G401 (cell line): ENCODE measurements at places on chromosomes 1 and 21.

DNA sequence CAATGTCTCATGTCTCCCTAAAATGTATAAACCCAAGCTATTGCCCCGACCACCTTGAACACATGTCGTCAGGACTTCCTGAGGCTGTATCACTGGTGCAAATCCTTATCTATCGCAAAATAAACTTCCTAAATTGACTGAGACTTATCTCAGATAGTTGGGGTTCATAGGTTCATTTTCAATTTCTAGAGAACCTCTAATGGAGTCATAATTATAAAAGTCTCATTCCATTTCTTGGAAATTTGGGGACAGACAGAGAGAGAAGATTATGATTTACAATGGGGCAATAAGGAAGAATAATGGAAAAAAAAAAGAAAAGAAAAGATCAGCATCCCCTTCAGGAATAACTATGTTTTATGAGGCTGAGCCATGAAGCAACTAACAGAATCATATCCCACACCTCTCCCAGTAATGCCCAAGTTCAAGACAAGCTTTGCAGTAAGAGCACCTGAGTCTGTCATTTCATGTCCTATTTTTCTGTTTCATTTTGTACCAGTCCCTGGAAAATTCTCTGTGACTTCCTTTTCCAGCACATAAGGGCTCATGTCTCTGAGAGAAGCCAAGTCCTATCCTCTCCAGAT is 70.0 kb upstream of the ETS2 start:
- no peak for DNase-seq

GRCh38 chr1:86648255-86648654 is 56.1 kb upstream of the SH3GLB1 start:
- no peak for DNase-seq

DNA sequence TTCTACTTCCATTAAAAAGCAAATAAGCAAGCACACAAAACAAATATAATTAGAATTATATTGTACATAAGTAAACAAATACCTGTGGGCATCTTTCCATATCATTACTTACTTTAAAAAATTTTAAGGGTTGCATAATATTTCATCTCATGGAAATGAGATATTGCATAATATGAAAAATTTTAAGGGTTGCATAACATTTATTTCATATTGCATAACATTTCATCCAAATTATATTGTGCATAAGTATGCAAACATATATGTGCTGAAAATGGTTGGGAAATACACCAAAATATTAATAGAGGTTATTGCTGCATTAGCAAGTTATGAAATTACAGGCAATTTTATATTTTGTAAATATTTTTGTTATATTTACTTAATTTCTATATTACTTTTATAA is 213.7 kb downstream of the KCNH1 start:
- DNase-seq = no peak

GRCh38 chr1:1013105-1013921 is at the start of gene ISG15:
TSS of gene ISG15 (plus strand) at chr1:1013497. CDS start at chr1:1013574, 77 bp downstream.
- DNase-seq = peak; percentile 57

DNA sequence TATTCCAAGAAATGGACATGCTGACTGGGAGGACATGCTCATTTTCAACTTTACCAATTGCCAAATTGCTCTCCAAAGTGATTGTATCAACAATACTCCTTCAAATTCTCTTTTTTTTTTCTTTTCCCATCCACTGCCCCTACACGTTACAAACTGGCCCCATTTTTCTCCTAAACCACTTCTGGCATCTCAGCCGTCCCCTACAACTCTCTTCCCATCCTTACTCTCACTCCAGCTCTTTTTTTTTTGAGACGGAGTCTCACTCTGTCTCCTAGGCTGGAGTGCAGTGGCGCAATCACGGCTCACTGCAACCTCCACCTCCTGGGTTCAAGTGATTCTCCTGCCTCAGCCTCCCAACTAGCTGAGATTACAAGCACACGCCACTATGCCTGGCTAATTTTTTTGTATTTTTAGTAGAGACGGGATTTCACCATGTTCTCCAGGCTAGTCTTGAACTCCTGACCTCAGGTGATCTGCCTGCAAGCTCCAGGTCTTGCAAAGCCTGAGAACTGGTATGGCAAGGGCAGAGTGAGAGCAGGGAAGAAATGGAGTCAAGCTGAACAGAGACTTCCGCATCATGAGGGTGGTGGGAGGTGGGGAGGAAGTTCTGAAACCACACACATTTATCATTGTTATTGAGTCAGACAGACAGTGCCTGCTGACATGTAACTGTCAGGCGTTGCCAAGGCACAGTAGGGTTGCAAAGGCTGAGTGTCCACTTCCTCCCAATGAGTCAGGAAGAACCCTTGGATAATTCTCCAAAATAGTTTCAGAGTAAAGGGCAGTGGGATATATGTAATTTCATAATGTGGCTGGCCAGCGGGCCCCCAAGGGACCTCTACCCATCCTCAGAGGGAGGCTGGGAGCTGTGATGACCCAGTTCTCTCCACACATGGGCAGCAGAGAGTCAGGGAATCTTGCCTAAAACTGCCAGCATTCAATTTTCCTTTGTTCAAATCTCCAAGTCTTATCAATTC is 17.4 kb downstream of the CELA3A start:
- no peak for DNase-seq
